ENCODE measurements at places on chromosomes 5 and 9.

GRCh38 chr5:69043655-69043996 is 50.2 kb upstream of the SLC30A5 start:
- no peak for DNase-seq

- peak; percentile 6 for DNase-seq
Measured at GRCh38 chr5:119255571-119256356, 100.1 kb upstream of the TNFAIP8 start.

GRCh38 chr9:14992081-14992480 is 81.9 kb upstream of the FREM1 start:
- no peak for DNase-seq

- DNase-seq, result no peak
Measured at GRCh38 chr5:32355686-32356085, 42.9 kb upstream of the MTMR12 start.

DNA sequence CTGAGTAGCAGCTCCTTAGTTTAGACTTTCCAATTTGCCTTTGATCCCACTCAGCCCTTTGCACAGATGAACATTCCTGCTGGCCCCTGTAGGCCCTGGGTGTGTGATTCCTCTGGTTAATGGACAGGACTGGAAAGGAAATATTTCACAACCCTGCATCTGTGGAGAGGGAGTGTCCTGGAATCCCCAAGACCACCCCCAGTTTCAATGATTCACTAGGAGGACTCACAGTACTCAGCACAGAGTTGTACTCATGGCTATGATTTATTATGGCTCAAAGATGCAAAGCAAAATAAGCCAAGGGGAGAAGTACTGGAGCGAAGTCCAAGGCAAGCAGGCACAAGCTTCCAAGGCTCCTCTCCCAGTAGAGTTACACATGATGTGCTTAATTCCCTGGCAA is 42.4 kb upstream of the TJP2 start:
- peak; percentile 85 for DNase-seq

DNA sequence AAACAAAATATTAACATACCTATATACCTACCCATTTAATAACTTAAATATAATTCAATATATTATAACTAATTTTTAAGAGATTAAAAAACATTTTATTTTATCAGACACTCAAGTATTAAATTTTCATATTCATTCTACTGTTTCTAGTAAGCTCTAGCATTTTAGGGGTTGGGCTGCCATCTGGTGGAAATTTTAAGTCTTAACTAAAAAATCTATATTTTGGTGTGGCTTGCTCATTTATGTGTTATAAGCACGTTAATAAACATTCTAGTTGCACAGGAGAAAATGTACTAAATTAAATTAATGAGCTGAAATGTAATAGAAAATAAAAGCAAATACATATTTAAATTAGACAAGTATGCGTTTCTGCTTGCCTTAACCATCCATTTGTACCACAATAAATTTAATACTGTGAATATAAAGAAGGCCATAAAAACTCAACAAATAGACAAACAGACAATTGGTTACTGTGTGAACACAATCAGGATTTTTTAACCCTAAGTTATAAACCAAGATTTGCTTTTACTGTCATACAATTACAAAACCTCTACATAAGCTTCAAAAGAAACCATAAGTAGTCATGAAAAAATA is 1728.3 kb upstream of the CDH9 start:
- no peak for DNase-seq

GRCh38 chr5:95822043-95822541 is 434 bp downstream of the GLRX start:
- peak; percentile 48 for DNase-seq

- DNase-seq, result no peak
Measured at GRCh38 chr5:55230086-55230629, 3.0 kb upstream of the MCIDAS start.

- no peak for DNase-seq
Measured at GRCh38 chr5:37899037-37899436, 59.2 kb upstream of the GDNF start.

DNA sequence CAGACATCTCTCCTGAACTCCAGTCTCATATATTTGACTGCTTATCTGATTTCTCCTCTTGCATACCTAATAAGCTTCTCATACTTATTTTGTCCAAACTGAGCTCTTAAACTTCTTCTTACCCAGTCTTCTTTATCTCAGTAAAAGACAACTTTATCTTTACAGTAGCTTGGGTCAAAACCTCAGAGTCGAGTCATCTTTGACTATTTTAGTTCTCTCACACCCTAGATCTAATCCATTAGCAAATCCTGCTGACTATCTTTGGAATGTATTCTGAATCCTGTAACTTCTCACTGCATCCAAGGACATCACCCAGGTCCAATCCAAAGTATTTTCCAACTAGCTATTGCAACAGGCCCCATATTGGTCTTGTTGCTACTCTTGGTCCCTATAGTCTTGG is 11.8 kb upstream of the JAK2 start:
- DNase-seq, result no peak

- DNase-seq, result no peak
Measured at GRCh38 chr9:31983895-31984294, 400.5 kb upstream of the ACO1 start.

- DNase-seq, result no peak
Measured at GRCh38 chr5:93349613-93350012, 231.4 kb downstream of the NR2F1-AS1 start.

DNA sequence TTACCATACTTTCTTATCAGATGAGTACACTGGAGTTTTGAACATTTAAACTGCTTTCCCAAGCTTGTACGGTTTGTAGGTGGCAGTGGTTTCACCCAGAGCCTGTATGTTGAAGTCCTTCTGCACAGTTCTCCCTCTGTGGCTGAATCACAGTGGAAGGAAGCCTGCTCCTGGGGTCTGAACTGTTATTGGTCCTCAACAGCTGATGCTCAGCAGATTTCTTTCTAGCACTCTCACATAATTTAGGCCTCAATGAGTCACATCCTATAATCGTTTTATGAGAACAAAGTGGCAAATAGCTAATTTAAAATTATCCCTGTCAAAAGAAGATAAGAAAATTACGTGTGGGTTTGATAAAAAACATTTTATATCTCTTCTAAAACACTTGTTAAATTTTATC is 229.7 kb downstream of the TLE4 start:
- DNase-seq, result no peak

GRCh38 chr5:15248731-15249130 is 251.2 kb upstream of the FBXL7 start:
- DNase-seq, result no peak

DNA sequence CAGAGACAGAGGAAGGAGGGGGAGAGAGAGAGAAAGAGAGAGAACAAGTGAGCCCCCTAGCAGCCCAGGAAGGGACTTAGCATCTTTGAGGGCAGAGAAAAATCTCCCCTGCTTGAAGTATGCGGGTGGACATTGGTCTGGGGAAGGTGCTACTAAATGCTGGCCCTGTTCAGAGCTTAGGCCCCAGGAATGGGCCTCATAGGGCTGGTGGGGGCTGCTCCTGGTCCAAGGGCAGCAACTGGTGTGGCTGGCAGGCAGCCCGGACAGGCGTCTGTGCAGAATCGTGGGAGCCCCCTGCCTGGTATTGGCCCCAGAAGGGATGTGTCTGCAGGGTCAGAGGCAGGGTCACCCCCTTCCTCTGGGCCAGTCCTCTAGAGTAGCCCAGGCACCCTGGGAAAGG is 47.8 kb upstream of the SUSD3 start:
- DNase-seq, result no peak

Measured in AG08395 (cell line).